Kasumi-1 (cell line): ENCODE measurements at places on chromosomes 1 and 21.

DNA sequence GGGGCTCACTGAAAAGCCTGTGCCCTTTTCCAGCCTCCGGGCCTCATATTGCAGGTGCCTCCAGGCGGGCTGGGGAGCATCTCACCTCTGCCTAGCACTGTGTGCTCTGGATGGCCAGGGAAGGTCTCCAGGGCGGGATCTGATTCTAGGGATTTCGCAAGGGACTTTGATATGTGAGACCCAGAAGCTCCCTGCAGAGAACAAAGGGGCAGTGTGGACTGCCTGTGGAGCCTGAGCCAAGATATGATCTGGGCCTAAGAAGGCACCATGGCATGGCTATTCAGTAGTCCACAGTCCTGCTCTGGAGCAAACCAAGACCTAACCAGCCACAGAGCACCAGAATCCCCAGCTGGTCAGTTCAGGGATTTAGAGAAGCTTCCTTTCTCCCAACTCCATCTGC lies 157.2 kb downstream of the ST6GALNAC5 start:
- no peak for DNase-seq

GRCh38 chr21:38884440-38884839 lies 78.7 kb downstream of the ETS2 start:
- no peak for DNase-seq

DNA sequence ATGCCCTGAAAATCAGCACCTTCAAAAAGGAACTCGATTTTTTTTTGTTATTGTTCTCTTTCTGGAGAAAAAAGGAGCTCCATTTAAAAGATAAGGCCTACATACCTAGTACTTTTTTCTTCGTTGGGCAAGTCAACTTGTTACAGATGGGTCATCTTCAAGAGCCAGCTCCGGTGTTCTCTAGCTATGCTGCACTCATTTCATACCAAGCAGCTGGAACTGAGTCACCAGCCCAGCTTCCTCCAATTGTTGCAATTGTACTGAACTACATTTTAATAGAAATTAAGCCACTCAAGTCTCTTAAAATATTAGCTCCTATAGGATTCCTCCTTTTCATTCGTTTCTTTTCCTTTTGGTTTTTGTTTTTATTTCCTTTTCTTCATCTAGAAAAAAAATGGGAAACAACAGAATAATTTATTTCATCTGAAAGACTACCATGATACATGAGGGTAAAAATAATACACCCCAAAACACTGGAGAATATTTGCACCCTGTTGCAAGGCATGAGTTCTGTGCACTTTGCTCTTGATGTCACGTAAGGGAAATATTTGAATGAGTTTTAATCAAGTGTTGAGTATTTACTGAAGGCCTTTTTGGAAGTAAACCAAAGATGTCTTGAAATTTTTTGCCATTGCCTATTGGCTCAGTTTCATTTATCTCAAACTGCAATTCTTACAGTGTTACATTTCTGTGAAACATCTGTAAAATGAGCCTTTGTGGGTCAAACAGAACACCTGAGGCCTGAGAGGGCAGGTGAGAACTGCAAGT lies 60.5 kb downstream of the CLIC4 start:
- DNase-seq = peak; percentile 13

DNA sequence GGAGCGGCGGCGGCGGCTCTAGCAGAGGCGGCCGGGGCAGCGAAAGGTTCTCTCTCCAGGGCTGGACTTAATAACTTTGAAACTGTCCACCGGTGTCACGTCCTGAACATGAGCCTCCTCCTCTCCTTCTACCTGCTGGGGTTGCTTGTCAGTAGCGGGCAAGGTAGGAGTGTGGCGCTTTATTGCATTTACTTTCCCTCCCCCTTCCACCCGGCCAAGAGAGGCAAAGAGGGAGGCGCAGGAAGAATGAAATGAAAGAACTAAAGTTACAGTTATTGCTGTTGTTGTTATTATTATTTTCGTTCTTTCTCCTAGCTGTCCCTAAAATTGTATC lies 214 bp downstream of the NCAM2 start:
- DNase-seq = peak; percentile 46

- no peak for DNase-seq
Observed at GRCh38 chr1:81877940-81878339, 77.2 kb downstream of the ADGRL2 start.

- DNase-seq = no peak
Observed at GRCh38 chr21:44371596-44371995, 18.2 kb downstream of the TRPM2 start.

DNA sequence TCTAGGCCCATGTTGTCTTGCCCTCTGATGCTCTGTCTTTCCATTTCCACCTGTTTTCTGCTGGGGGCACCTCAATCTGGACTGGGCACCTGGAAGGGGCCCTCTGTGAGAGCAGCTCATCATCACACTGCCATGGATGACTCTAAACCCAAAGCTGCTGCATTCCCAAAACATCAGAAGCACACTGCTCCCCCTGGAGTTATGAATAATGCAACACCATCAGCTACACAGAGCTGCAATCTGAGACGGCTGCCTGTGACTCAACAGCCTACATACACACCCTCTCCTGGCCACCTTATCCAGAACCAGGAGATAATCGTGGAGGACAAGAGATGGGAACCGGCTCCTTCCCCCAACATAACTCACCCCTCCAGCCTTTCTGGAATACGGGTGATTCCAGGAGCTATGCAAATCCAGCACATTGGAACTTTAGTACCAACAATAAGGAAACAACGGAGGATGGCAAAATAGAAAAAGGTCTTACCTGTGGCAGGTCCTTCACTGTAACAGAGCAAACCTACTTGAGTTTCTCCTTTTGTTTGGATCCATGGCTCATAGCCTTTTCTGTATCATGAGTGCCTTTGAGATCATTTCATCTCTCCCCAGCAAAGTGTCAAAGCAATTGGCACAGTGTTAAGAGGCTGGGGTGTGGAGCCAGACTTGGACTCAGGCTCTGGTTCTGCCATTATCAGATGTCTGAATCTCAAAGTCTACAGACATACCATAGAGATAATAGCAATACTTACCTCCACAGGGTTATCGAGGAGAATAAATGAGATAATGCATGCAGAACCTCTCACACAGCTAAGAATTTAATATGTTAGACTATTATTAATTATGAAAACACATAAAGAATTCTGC lies 29.3 kb downstream of the AK2 start:
- peak; percentile 34 for DNase-seq

DNA sequence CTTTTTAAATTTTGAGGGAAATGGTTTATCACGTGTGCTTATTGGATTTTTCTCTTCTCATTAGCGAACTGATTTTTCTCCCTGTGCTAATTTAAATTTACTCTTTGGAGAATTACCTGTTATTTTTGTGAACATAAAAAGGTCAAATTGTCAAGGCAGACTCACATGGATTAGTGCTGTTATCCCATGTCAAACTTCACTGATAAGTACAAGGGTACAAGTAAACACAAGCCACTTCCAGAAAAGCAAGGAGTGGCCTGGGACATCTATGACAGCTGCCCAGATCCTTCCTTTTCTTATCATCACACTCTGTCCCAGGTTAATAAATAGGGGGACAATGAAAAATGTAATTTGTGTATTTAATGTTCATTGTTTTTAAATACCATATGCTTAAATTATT lies 901.2 kb downstream of the LTN1 start:
- no peak for DNase-seq

GRCh38 chr1:59360170-59360569 lies 63.3 kb downstream of the FGGY start:
- no peak for DNase-seq

DNA sequence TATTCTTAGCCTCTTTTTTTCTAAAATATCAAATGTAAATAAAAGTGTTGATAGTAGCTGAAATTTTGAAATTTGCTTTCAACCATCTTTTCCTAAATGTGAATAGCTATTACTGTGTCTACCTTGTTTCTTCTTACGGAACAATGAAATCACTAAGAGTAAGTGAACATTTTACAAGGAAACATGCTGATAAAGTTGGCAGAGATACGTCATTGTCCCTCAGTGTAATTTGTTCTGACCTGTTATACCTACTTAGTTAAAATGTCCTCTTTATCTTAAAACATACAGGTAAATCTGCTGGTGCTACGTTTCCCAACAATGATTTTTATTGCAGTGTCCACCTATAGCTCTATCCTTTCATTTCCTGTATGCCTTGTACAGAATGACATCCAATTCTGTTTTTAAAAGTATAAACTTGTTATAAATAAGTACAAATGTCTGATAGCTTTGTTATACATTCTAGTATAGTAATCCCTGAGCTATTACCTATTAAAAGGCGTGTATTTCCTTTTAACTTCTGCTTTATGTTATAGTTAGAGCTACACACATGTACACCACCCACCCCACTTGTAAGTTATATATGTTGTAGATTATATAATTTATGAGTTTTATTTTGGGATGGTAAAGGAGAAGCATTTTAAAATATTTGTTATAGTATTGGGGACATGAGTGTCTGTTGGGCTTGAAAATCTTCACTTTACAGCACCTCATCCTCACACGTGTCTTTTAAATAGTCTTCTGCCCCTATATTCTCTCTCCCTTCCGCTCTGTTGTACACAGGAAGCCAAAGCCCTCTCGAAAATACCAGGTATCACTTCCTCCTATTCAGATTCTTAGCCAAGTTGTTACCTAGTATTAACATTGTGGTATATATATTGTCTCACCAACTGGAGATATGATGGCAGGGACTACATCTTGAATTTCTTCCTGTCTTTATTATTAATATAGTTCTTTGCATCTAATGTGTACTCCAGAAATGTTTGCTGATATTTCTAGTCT lies 25.2 kb downstream of the LAMC1 start:
- no peak for DNase-seq

GRCh38 chr1:196410768-196411167 lies 197.5 kb downstream of the KCNT2 start:
- no peak for DNase-seq

DNA sequence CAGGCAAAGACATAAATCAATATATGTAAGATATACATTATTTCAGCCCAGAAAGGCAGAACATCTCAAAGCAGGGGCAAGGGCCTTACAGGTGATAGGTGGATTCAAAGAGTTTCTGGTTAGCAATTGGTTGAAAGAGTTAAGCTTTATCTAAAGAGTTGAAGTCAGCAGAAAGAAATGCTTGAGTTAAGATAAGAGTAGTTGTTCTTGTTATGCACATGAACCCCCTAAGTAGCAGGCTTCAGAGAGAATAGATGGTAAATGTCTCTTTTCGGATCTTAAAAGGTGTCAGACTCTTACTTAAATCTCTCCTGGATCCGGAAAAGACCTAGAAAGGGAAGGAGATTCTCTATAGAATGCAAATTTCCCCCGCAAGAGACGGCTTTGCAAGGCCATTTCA lies 8.3 kb upstream of the ZBTB40 start:
- no peak for DNase-seq

GRCh38 chr1:199756066-199756465 lies 271.4 kb upstream of the NR5A2 start:
- peak; percentile 32 for DNase-seq

DNA sequence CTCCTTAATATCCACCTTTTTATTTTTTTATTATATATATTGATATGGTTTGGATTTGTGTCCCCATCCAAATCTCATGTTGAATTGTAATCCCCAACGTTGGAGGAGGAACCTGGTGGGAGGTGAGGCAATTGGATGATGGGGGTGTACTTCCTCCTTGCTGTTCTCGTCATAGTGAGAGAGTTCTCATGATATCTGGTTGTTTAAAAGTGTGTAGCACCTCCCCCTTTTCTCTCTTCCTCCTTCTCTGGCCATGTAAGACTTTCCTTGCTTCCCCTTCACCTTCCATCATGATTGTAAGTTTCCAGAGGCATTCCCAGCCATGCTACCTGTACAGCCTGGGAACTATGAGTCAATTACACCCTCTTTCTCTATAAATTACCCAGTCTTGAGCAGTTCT lies 22.7 kb upstream of the CCSAP start:
- DNase-seq = no peak

GRCh38 chr1:25692560-25692959 lies 76.0 kb downstream of the MAN1C1 start:
- DNase-seq = no peak

- DNase-seq = no peak
Observed at GRCh38 chr1:236421022-236421421, 26.9 kb downstream of the EDARADD start.

DNA sequence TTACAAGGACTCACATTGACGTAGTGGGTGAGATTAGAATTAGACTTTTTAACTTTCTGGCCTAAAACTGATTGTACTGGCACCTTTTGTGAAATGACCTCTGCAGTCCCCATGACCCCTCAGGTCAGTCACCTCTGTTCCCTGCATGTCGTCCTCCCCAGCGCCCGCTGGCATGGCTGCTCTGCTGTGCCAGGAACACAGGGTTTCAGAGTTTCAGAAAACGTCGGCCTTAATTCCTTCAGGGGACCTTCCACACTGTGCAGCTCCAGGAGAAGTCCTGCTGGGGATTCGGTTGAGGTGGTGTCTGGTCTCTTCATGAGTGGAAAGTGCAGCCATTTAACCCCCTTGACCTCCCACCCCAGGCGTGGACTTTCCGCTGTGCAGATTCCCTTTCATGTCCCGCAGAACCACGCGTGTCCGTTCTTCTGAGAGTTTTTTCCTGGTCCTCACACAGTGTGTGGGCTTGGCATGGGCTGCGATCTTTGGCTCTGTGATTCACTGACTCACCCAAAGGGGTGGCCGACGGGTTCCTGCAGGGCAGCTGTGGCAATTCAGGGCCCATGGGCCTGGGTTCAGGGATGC lies 158.4 kb upstream of the COL6A1 start:
- no peak for DNase-seq

GRCh38 chr1:213466541-213466940 lies 415.5 kb downstream of the RPS6KC1 start:
- DNase-seq = no peak
